Right cardiac atrium (tissue), 5 donors: ENCODE measurements at places on chromosomes 2 and 18. TPM values are rescaled to one million over a fixed set of nuclear protein-coding genes. Genes with fewer than 3 reads are reported as not detected.

The KANSL1L gene
- 6.2 TPM for polyA plus RNA-seq

The COLEC11 gene
- 70.6 TPM for polyA plus RNA-seq

The PAIP2B gene
- 14.2 TPM for polyA plus RNA-seq

The POTEC gene
- polyA plus RNA-seq, result not detected

The BCL11A gene
- 3.7 TPM for polyA plus RNA-seq

The LCT gene
- polyA plus RNA-seq, result not detected

The SULT1C2 gene
- 0.27 TPM for polyA plus RNA-seq

The RNF138 gene
- polyA plus RNA-seq, result 6.4 TPM

The CTNNA2 gene
- 0.14 TPM for polyA plus RNA-seq

The G6PC2 gene
- not detected for polyA plus RNA-seq

The DAPL1 gene
- polyA plus RNA-seq, result not detected

The GATA6 gene
- 52.4 TPM for polyA plus RNA-seq

The DSG1 gene
- 0.34 TPM for polyA plus RNA-seq

The TSPYL6 gene
- polyA plus RNA-seq, result not detected

The BCL2 gene
- 2.7 TPM for polyA plus RNA-seq

The PROC gene
- 0.18 TPM for polyA plus RNA-seq

The CCBE1 gene
- polyA plus RNA-seq, result 0.48 TPM

The TUBA4B gene
- polyA plus RNA-seq, result not detected

The STON1 gene
- polyA plus RNA-seq, result 5.9 TPM

The CROCC2 gene
- not detected for polyA plus RNA-seq

The FEV gene
- not detected for polyA plus RNA-seq

The TEKT4 gene
- not detected for polyA plus RNA-seq

The CNDP1 gene
- polyA plus RNA-seq, result 0.05 TPM

The L3MBTL4 gene
- 4.9 TPM for polyA plus RNA-seq
